ENCODE measurements at places on chromosomes 7 and 10.

- no peak for DNase-seq
Measured at GRCh38 chr7:95501261-95501832, 15.6 kb downstream of the ASB4 start.

- no peak for DNase-seq
Measured at GRCh38 chr7:82778021-82778420, 334.4 kb upstream of the CACNA2D1 start.

- no peak for DNase-seq
Measured at GRCh38 chr10:130022511-130023299, 58.6 kb upstream of the EBF3 start.

DNA sequence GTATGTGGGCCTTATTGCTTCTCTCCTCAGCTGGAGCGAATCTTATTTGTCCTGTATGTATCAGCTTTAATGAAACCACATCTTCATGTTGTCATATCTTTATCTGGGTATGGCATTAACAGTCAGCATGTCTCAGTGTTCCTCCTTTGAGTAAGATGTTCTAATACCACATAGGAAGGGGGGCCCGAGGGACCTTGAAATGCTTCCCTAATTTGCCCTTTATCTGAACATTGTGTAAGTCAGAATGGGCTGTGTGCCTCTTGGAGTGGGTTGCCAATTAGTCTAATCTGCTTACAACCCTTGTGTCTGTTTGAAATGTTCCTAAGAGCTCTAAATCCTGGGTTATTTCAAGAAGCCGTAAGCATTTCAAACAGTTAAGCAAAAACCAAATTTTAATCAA lies 623.8 kb downstream of the SUGCT start:
- no peak for DNase-seq

DNA sequence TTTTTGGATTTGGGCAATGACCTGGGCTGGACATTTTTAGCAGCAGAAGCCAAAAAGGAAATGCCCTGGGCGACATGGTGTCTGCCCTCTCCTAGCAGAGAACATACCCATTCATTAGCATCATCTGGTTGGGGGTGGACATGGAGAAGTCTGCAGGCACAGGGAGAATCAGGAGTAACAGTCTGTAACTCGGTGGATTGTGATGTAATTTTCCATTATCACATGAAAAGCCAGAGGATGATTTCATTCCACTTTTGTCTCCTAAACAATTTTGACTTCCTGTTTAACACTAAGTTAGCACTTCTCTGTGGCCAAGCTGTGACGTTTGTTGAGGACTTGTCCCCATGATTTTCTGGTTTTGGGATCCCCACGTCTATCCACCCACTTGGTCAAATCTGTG lies 153.8 kb upstream of the HABP2 start:
- DNase-seq, result no peak

- no peak for DNase-seq
Measured at GRCh38 chr10:130652544-130652943, 516.4 kb downstream of the GLRX3 start.

GRCh38 chr10:34716958-34717357 lies 98.1 kb downstream of the PARD3 start:
- DNase-seq, result no peak

- no peak for DNase-seq
Measured at GRCh38 chr7:158428837-158429753, 158.5 kb downstream of the PTPRN2 start.

DNA sequence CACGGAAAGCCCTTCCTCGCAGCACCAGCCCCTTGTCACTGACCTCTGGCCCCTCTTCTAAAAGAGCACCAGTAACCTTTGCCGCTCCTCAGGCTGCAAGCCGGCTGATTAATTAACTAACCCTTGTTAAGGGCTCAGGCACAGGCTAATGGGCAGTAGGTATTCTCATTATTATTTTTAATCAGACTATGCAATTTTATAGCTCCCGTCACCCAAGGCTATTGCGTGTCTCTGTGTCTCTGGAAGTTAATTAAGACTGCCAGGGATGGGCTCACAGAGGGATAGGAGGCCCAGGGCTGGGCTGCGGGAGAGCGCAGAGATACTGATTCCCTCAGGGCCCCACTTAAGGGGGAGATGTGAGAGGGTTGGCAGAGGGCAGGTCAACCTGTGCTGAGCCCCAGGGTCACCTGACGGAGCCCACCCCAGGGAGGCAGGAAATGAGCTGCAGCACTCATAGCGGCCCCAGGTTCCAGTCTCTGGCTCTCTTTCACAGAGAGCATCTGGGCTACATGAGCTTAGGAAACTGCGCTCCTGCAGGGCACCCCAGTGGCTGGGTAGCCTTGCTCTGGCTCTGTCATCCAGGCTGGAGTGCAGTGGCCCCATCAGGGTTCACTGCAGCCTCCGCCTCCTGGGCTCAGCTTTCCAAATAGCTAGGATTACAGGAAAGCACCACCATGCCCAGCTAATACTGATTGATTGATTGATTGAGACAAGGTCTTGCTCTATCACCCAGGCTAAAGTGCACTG lies 92.2 kb upstream of the LRRC4 start:
- no peak for DNase-seq

DNA sequence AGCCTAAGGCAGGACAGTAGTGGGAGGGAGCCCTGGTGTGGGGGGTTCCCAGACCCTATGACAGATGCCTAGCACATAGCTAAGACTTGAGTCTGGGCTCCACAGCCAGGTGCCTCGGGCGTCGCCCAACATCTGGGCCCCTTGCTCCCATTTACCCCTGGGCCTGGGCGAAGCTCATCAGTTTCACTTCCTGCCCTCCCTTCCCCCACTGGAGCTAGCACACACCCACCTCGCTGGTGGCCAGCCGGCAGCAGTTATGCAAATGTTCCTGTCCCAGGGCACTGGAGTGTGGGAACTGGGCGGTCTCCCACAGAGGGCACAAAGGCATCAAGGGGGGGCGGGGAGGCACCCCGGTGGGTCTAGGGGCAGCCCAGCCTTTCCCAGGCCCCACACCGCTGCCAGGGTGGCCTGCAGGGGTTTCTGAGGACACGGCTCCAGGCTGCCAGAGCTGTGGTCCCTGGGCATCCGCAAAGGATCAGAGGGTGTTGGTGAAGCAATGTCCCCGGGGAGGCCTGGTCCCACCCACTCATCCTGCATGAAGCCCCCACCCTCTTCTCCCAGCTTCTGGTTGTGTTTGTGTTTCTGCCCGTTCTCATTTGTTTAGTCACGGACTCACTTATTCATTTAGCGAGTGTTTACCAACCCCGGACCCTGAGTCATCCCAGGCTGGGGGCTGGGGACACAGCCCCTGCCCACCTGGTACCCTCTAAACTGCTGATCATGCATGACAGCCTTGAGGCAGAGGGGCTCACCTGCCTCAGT lies 20.4 kb downstream of the SH2B2 start:
- DNase-seq, result no peak

DNA sequence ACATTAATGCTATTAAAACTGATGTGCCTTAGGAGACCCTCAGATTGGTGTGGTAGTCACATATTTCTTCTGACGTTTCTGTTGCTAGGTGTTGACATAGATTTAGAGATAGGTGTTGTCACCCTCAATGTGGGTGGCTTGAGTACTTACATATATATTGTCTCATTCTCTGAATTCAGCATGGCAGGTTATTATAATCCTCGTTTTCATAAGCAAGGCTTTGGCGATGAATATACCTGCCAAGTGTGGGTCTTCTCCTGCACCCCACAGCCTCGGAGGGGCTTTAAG lies 7.0 kb downstream of the FBH1 start:
- no peak for DNase-seq

DNA sequence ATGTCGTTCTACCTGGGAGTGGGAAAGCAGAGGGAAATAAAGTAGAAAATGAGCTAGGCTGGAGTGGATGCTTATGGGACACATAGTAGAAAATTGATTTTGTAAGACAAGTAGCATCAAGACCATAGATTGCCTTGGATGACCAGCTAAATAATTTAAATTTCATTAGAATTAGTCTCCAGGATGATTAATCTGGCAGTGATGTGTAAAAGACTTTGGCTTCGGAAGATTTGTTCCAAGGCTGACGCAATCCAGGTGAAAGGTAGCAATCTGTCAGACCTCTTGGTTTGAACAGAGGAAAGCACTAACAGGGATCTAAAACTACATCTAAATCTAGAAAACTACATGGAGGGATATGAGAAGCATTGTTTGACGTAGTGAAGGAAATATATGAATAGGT lies 236.5 kb downstream of the ARL4A start:
- DNase-seq, result no peak

- peak; percentile 43 for DNase-seq
Measured at GRCh38 chr10:13371897-13372470, 23.9 kb upstream of the SEPHS1 start.

All from uterus (tissue), 4 donors.